Adrenal gland (tissue), 19 donors: ENCODE measurements at places on chromosomes 2 and 18. TPM values are rescaled to one million over a fixed set of nuclear protein-coding genes. Genes with fewer than 3 reads are reported as not detected.
A peak's percentile ranks its signal among the peaks of the same experiment; 100 is the strongest.

- peak overlapping the region; percentile 86 for H3K27ac ChIP-seq
- H3K4me3 ChIP-seq: peak overlapping the region; percentile 10
- H3K36me3 ChIP-seq: no peaks in the 10 kb centered on the region
- H3K4me1 ChIP-seq: peaks cover 18% of the 10 kb centered on the region
- no peaks in the 10 kb centered on the region for H3K27me3 ChIP-seq
- peak; percentile 61 for DNase-seq
Observed at GRCh38 chr2:157838442-157839161, 37.5 kb downstream of the ACVR1 start.

- no peak overlapping the region for H3K27ac ChIP-seq
- no peaks in the 10 kb centered on the region for H3K4me1 ChIP-seq
- no peaks in the 10 kb centered on the region for H3K36me3 ChIP-seq
- no peak for DNase-seq
- no peaks in the 10 kb centered on the region for H3K27me3 ChIP-seq
Observed at GRCh38 chr2:75517547-75518230, 43.0 kb downstream of the EVA1A start.

Gene ANKRD30BL
- total RNA-seq: 0.55 TPM

Gene FER1L5
- 0.14 TPM for total RNA-seq

DNA sequence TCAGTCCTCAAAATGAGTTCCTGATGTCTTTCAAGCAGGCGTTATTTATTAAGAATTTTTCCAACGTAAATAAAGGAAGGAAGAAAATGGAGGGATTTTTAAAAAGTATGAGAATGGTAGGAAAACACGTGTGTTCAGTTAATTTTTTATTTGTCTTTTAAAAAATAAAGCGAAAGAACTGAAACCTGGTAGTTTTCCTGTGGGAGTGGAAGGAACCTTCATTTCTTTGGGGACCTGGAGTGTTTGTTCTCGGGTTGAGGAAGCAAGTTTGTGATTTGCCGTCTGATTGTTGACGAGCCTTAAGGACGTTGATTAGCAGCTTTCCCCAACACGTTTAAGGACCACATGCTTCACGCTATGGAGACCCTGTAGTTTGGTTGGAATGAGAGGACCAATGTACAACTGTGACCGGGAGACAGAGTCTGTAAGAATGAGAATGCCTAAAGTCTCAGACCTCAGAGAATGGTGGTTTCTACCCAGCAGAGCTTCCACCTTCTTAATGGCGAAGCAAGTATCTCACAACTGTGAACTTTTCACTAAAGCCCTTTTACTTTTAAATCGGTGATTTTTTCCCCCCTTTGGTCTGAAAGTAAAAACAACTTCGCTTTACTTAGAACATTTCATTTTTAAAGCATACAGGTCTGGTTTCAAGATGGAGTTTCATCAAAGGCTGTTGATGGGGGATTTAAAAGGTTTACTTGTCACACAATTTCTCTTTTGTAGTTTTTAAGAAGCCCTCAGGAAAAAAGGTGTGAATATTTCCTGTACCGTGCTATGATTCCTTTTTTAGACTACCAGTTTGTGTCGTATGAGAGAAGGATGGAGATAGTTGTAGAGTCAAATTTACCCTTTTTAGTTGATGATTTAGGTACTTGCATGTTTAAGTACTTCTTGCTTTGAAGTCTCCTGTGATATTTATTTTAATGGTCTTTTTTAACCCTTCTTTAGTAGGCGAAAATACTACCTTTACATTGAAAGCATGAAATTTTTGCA, 1.4 kb downstream of the TTC39C start:
- peaks cover 30% of the 10 kb centered on the region for H3K4me1 ChIP-seq
- H3K27me3 ChIP-seq: no peaks in the 10 kb centered on the region
- H3K36me3 ChIP-seq: no peaks in the 10 kb centered on the region
- H3K4me3 ChIP-seq: peak overlapping the region; percentile 93
- H3K27ac ChIP-seq: peak overlapping the region; percentile 91

Gene SEPTIN10
- total RNA-seq: 45.2 TPM

Gene PJVK
- total RNA-seq: 4.0 TPM

Gene COL3A1
- 103 TPM for total RNA-seq

DNA sequence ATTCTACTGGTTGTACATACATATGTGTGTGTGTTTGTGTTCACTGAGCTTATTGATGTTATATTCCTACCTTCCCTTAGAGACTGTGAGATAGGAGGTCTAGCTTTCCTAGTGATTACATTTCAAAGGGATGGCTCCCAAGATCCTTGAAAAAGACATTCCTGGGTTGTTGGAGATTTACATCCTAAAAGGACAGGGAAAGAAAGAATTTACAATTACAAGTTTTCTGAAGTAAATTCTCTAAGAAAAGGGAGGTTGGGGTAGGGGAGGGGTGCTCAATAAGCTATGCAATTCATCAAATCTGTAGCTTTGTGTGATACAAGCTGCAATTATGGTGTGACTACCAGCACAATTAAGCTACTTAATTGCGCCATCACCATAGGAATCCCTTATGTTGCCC, 284.3 kb downstream of the NUP35 start:
- H3K36me3 ChIP-seq: no peaks in the 10 kb centered on the region
- no peaks in the 10 kb centered on the region for H3K27me3 ChIP-seq
- H3K27ac ChIP-seq: no peak overlapping the region

GRCh38 chr2:70084973-70085710, 2.1 kb upstream of the PCBP1 start:
- H3K27ac ChIP-seq: peak overlapping the region; percentile 99
- H3K36me3 ChIP-seq: no peaks in the 10 kb centered on the region
- peaks cover 32% of the 10 kb centered on the region for H3K4me1 ChIP-seq
- DNase-seq: no peak
- H3K4me3 ChIP-seq: no peak overlapping the region
- no peaks in the 10 kb centered on the region for H3K27me3 ChIP-seq

Gene RNF144A
- 43.7 TPM for total RNA-seq

DNA sequence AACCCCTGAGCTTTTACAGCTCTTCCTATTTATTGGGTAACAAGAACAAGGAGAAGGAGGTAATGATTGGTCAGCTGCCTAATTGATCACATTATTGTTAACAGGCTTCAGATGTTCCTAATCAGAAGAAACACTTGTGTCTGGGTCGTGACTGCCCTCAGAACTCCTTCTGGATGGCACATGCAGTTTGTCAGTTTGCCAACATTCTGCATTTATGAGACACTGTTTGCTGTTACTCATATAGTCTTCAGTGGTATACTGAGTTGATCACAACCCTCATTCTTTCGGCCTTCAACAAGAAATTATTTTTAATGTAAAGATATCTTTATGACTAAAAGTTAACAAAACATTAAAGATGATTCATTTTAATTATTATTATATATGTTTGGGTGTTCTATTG, 95.7 kb upstream of the DOCK10 start:
- no peaks in the 10 kb centered on the region for H3K27me3 ChIP-seq
- no peaks in the 10 kb centered on the region for H3K36me3 ChIP-seq
- no peak overlapping the region for H3K27ac ChIP-seq
- no peak for DNase-seq

Gene DSG4
- not detected for total RNA-seq

DNA sequence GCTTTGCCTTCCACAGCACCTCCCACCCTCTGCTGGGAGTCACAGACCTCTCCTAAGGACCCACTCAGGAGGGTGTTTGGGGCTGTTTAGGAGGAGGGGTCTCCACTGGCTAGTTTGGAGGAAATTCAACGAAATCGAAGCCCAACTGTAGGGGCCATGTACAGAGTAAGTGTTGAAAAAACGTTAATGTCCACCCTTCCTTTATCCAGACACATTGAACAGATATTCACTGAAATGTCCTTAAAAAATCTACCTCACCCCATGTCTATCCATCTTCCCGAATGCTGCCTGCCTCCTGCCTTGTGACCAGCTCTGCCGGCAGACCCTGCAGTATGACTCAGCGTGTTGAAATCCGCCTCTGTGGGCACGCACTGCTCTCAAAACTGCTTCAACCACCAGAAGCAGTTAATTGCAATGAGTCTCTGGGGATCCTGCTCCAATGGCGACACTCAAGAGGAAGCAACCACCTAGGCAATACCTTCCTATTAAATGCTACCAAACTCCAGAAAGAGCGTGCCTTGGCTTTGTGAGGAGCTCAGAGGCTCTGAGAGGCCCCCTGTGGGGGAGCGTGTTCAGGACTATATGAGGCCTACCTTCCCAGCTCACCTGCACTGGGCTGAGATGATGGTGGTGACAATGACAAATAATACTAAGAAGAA, 61.4 kb upstream of the RTN4 start:
- peak; percentile 93 for DNase-seq
- H3K4me1 ChIP-seq: peaks cover 36% of the 10 kb centered on the region
- no peaks in the 10 kb centered on the region for H3K27me3 ChIP-seq
- no peaks in the 10 kb centered on the region for H3K36me3 ChIP-seq
- peak overlapping the region; percentile 85 for H3K27ac ChIP-seq

Gene DCC
- total RNA-seq: 0.74 TPM

GRCh38 chr2:604854-605524, 72.2 kb downstream of the TMEM18 start:
- H3K27ac ChIP-seq: no peak overlapping the region
- no peaks in the 10 kb centered on the region for H3K36me3 ChIP-seq
- peaks cover 7% of the 10 kb centered on the region for H3K4me1 ChIP-seq
- no peak overlapping the region for H3K4me3 ChIP-seq
- no peak for DNase-seq
- no peaks in the 10 kb centered on the region for H3K27me3 ChIP-seq

DNA sequence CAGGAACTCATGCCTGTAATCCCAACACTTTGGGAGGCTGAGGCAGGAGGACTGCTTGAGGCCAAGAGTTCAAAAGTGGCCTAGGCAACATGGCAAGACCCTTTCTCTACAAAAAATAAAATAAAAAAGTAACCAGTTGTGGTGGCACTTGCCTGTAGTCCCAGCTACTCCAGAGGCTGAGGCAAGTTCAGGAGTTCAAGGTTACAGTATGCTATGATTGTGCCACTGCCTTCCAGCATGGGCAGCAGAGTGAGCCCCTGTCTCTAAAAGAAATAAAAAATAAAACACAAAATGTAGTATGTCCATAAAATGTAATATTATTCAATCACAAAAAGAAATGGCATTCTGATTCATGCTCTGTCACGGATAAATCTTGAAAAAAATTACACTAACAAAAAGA, 11.9 kb downstream of the INO80C start:
- no peak for DNase-seq
- H3K4me1 ChIP-seq: no peaks in the 10 kb centered on the region
- H3K4me3 ChIP-seq: no peak overlapping the region
- no peak overlapping the region for H3K27ac ChIP-seq

GRCh38 chr18:74683573-74683972, 85.9 kb downstream of the ZNF407 start:
- no peaks in the 10 kb centered on the region for H3K36me3 ChIP-seq
- no peaks in the 10 kb centered on the region for H3K27me3 ChIP-seq
- H3K27ac ChIP-seq: no peak overlapping the region
- no peaks in the 10 kb centered on the region for H3K4me1 ChIP-seq

- H3K4me3 ChIP-seq: no peak overlapping the region
- H3K27ac ChIP-seq: no peak overlapping the region
- H3K36me3 ChIP-seq: no peaks in the 10 kb centered on the region
- H3K27me3 ChIP-seq: no peaks in the 10 kb centered on the region
- no peak for DNase-seq
- no peaks in the 10 kb centered on the region for H3K4me1 ChIP-seq
Observed at GRCh38 chr18:58113337-58113736, 69.3 kb downstream of the NEDD4L start.

DNA sequence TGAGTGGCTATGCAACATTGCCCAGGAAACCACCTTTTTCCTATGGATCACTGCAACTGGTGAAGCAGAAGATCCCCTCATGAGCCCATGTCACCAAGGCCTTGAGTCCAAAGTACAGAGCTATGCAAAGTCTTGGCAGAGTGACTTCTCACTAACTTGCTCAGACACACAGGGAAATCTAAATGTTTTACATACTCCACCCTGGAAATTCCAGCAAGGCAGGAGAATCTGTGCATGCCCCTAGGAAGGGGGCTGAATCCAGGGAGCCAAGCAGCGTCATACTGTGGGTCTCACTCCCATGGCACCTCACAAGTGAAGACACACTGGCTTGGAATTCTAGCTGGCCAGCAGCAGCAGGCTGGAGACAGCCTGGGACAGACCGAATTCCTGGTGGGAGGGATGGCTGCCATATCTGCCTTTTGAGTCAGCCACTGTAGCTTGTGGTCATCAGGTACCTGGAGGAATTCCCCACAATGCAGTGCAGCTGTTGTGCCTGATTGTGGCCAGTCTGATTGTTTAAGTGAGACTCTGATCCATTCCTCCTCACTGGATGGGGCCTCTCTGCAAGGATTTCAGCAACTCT, 1817.4 kb downstream of the SUCLG1 start:
- no peak overlapping the region for H3K4me3 ChIP-seq
- H3K36me3 ChIP-seq: no peaks in the 10 kb centered on the region
- no peak for DNase-seq
- no peaks in the 10 kb centered on the region for H3K4me1 ChIP-seq

GRCh38 chr2:189580658-189581353, at the start of gene SLC40A1:
Gene SLC40A1, minus strand, starts transcription at chr2:189580786. Its CDS starts 326 bp downstream, at chr2:189580460.
- peaks cover 31% of the 10 kb centered on the region for H3K36me3 ChIP-seq
- H3K4me1 ChIP-seq: peaks cover 13% of the 10 kb centered on the region
- DNase-seq: peak; percentile 86
- peak within 1 kb of the TSS; percentile 81 for H3K4me3 ChIP-seq

DNA sequence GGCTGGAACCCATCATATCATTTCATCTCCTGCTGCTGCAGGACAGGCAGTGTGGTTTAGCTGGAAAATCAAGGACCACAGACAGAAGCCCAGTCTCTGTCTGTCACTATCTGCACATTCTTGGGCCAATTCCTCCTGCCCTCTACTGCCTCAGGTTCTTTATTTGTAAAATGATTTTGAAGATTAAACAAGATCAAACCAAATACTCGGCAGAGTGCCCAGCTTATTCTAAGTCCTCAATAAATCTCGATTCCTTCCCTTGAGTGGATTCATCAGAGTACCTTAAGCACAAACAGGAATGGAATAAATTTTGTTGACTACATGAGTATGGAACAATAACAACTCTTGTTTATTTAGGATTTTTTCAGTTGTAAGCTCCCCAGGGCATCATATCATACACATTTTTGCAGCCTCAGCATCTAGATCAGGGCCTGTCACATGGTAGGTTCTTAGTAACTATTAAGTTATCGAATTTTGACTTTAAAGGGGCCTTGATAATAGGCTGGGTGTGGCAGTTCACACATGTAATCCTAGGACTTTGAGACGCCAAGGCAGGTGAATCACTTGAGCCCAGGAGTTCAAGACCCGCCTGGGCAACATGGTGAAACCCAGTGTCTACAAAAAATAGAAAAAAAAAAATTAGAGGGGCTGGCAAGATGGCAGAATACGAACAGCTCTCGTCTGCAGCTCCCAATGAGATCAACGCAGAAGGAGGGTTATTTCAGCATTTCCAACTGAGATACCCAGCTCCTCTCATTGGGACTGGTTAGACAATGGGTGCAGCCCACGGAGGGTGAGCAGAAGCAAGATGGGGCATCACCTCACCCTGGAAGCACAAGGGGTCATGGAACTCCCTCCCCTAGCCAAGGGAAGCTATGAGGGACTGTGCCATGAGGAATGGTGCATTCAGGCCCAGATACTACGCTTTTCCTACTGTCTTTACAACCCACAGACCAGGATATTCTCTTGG, 11.1 kb downstream of the RHOB start:
- H3K36me3 ChIP-seq: no peaks in the 10 kb centered on the region
- H3K4me1 ChIP-seq: no peaks in the 10 kb centered on the region
- no peak overlapping the region for H3K27ac ChIP-seq
- no peak for DNase-seq
